ENCODE measurements at places on chromosomes 6 and 20.

GRCh38 chr6:33203443-33204164 lies 851 bp upstream of the HSD17B8 start:
- DNase-seq = no peak

- no peak for DNase-seq
These were observed 260.3 kb downstream of the CD109 start for GRCh38 chr6:73956305-73956704.

DNA sequence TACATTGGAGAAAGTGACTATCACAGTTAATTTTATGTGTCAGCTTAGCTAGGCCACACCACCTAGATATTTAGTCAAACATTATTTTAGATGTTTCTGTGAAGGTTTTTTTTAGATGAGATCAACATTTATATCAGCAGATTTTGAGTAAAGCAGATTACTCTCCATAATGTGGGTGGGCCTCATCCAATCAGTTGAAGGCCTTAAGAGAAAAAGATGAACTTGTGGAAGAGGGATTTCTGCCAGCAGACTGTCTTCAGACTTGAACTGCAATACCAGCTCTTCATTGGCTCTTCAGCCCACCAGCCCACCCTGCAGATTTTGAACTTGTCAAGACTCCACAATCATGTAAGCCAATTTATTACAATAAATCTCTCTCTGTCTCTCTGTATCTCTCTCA lies 25.1 kb upstream of the FBXO30 start:
- no peak for DNase-seq

GRCh38 chr20:9485614-9486340 lies 28.6 kb upstream of the LAMP5 start:
- DNase-seq = no peak

GRCh38 chr20:24033151-24033550 lies 44.6 kb upstream of the GGTLC1 start:
- DNase-seq = no peak

GRCh38 chr20:51628533-51629398 lies 86.2 kb upstream of the NFATC2 start:
- no peak for DNase-seq

DNA sequence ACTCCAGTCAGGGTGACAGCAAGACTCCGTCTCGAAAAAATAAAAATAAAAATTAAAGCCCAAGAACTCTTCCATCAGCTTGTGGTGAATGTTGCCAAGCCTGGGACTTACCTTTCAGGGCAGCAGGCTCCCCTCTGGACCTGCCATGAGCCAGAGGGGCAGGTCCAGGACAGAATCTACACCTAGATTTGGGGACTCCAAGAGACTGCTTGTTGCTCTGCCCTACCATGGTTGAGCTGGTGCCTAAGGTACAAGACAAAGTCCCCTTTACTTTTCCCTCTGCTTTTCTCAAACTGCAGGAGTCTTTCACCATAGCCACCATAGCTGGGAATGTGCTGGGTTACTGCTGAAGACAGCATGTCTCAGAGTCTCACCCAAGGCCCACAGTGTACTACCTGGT lies 9.2 kb downstream of the C6orf15 start:
- no peak for DNase-seq

- no peak for DNase-seq
These were observed 352.3 kb upstream of the AGPAT4 start for GRCh38 chr6:161626132-161626676.

- DNase-seq = no peak
These were observed 55.1 kb downstream of the GCNT2 start for GRCh38 chr6:10576226-10576625.

DNA sequence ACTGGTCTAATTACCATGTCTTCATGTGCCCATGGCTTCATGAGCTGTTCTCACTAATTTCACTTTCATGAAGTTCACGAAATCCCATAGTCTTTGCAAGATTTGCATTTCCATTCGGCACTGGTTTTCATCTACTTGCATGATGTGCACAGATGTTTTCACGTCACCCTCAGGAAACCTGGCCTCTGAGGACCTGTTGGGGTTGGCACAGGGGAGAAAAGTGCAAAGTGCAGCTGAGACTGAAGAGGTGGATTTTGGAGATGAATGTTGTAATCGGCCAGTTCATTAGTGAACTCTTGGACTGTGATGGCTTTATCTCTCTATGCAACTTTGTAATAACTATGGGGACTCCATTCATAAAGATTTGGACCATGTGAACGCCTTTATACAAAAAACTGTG lies 80.2 kb upstream of the SULF2 start:
- DNase-seq = no peak

DNA sequence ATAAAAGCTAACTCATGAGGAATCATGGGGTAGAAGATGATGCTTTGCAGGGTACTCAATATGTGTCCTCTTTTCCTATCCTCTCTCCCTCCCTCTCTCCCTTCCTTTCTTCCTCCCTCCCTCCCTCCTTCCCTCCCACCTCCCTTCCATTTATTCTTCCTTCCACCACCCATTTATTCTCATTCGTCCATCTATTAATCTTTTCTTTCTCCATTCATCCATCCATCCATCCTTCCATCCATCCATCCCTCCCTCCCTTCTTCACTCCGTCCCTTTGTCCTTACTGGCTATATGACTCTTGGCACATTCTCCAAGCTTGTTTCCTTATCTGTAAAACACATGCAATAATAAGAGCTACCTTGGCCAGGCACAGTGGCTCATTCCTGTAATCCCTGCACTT lies 40.9 kb downstream of the ARHGAP40 start:
- DNase-seq = no peak
